ENCODE measurements at places on chromosomes 7 and 10. TPM values are rescaled to one million over a fixed set of nuclear protein-coding genes. Genes with fewer than 3 reads are reported as not detected.

DNA sequence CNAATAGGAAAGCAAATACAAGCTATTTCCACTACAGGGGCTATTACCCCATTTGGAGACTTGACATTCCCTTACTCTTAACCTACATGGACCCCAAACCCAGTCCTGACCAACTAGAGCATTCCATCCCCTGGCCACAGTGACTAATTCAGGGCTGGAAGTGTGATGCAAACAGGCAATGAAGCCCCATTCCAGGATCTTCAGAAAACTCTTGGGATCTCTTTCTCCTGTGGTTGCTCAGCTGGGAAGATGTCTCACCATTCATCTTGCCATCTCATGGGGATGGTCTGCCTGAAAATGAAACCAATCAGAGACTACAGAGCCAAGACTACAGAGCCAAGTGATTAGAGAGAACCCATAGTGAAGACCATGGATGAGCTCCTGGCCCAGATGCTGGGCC lies 206.2 kb downstream of the ZNF365 start:
- no peak for DNase-seq

GRCh38 chr7:98758157-98758556 lies 111.7 kb downstream of the TMEM130 start:
- DNase-seq, result no peak

The LRCH4 gene
- 33.5 TPM for total RNA-seq

The BET1 gene
- 6.9 TPM for total RNA-seq

The HUS1 gene
- total RNA-seq, result 30.7 TPM

The CADPS2 gene
- 3.0 TPM for total RNA-seq

DNA sequence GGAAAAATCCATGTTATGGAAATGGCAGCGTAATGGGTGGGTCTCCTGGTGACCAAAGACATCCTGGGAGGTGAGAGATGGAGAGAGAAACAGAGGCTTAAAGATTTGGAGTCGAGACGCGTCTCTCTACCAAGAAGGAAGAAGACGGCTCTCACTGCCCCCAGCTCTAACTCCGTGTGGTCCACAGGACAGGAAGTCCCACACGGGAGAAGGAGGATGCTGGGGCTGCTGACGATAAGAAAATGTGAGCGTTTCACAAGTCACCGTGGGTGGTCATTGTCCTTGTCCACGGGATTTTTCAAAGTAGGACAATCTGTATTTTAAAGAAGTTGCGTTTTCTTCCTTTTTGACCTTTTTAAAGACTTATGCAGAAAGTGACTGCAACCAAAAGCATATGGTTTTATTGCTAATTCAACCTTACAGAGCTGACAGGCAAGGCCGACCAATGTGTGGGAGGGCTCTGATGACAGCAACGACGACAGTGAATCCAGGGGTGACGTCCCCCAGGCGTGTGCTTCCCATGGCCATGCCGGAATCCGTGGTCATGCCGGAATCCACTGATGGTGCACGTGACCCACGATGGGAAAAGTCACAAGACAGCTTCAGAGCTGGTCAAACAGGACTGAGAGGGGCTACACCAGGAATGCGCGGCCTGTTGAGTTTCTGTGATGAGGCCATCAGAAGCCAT lies 341.2 kb downstream of the PTPRN2 start:
- no peak for DNase-seq

GRCh38 chr10:70673929-70674559 lies 1.7 kb downstream of the ADAMTS14 start:
- DNase-seq, result no peak

DNA sequence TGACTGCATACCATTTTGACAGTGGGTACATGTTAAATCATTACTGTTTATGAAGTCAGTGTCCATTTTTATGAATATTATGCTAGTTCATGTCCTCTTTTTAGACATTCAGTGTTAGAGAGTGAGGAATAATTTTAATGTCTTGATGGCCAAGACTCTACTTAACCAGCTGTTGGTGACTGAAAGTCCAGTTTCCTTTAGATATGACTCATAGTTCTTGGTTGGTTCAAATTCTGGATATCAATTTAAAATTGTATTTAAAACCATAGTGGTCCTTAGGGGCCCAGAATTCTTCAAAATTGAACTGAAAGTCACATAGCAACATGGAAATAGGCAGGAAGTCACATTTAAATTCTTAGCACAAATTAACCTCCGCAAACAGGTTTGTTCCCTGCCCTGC lies 196.5 kb upstream of the PRPS1L1 start:
- DNase-seq, result no peak

- DNase-seq, result no peak
Measured at GRCh38 chr7:39617005-39617404, 6.4 kb upstream of the RALA start.

DNA sequence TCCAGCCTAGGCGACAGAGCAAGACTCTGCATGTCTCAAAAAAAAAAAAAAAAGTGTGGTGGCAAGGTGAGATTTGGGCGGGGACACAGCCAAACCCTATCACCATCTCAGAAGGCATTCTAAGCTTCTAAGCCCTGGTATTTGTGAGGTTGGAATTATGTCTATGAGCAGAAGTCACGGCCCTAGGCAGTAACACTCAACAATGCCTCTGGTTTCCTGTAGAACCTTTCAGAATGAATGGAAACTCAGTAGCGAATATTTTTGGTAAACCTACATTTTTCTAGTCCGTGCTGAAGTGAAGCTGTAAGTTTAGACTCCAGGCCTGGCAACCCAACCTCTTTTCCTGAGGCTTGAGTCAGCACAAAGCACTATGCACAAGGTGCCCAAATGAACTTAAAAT lies 88.3 kb downstream of the FAM107B start:
- DNase-seq, result no peak
